Activated CD4-positive, alpha-beta T cell treated with anti-CD3 and anti-CD28 coated beads for 1 hour (primary cell): ENCODE measurements at places on chromosomes 13 and 19.

GRCh38 chr19:7636691-7637373 is at the start of gene STXBP2:
Gene STXBP2 (plus strand): TSS chr19:7637110. CDS start chr19:7637150, 40 bp downstream.
- peak; percentile 89 for DNase-seq

- no peak for DNase-seq
Observed at GRCh38 chr19:35512831-35513627, 420 bp downstream of the DMKN start.

GRCh38 chr13:40680659-40681323 is 14.3 kb upstream of the FOXO1 start:
- DNase-seq, result no peak

- DNase-seq, result no peak
Observed at GRCh38 chr13:76833441-76833954, 52.7 kb downstream of the KCTD12 start.

DNA sequence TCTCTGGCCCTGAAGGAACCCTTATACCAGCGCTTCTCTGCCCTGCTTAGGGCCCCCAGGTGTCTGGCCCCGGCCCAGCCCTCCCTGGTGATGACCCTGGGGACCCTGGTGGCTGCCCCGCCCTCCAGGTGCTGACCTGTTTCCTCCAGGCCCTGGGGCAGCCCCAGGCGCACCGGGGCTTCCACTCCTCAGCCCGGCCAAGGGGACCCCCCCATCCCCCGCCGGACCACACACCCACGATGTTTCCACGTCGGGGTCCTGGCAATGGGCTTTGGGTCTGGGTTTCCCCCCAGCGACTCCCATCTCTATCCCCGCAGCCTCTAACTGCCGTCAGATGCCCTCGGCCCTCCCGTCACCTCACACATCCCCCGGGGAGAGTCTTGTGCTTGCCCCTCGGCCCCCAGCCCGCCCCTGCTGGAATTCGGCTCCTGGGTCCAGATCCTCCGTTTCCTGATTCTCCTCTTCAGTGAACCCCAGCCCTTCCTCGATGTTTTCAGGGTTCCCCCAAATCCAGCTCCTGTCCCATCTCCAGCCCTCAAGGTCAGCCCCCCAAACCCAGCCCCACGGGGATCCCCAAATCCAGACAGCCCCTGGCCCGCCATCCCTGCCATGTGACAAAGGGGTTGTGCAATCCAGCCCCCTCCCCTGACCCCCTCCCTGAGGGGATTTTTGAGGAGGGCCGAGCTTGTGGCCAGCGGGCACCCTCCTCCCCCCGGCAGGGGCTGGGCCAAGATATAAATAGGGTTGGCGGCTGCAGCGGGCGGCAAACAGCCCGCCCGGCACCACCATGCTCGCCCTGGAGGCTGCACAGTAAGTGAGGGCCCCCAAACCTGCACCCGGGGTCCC is at the start of gene SPIB:
Gene SPIB, plus strand, starts transcription at position 763 of the 846 bp plus-strand sequence. Its CDS starts 25 bp downstream, at position 788.
- no peak for DNase-seq

- no peak for DNase-seq
Observed at GRCh38 chr19:10305139-10305806, 4.3 kb downstream of the ZGLP1 start.

GRCh38 chr19:36775768-36776167 is 3.2 kb upstream of the ZNF850 start:
- no peak for DNase-seq

DNA sequence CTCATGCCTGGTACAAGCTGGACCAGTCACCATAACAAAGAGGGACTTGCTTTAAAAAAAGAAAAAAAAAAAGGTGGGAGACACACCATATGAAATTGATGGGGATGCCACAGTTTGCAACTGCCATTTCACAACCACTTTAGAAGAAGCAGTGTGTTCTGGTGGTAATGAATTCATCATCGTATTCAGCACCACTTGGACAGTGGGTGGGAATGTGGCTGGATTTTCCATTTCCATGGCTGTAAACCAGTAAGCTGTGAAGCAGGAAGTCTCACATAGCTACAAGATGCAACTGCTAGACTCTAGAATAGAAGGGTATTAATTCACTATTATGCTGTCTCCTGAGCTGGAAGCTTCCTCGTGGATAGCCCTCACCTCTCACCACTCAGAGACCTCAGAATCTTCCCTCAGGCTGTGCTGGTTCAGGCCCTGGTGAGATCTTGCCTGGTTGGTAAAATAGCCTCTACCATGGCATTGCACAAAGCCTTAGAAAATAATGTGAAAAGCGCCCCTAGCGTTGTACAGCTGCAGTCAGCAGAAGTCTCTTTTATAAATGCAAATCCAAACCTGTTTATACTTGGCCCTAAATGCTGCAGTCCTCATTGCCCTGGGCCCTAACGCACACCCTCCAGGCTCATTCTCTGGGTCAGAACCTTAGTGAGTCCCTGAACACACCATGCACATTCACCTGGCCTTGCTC is 150.7 kb downstream of the KCTD15 start:
- no peak for DNase-seq

DNA sequence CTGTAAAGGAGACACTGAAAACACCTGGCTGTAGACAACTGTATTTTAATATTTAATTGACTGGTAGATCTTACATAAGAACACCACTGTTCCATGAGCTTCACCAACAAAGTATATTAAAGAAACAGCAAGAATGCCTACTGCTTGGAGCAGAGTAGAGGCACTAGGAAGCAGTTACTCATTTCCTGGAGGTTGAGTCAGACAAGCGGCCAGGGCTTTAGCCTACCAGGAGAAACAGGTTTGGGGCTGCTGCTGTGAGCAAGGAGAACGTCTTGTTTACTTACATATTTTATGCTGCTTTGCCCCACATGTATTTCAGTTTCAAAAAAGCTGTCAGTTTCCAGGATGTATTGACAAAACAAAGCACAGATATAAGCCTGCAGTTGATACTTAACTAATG is 33.4 kb downstream of the ALG5 start:
- no peak for DNase-seq
